Testis (tissue), 5 donors: ENCODE measurements at places on chromosomes 3 and 15.

DNA sequence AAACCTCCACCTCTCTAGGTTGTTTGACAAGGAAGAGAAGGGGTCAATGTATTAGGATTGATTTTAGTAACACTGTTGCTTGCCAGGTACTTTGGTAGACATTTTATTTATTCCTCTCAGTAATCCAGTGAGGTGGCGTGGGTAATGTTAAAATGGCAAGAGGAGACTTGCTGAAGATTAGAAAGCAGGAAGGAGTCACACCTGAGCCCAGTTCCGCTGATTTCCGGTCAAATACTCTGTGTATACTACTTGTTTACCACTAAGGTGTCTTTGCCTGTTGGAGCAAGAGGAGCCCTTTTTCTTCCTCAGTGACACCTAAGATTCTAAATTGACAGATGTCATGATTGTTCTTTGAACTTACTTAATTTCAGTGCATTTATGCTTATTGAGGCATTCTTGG lies 1.7 kb downstream of the OXNAD1 start:
- no peak for DNase-seq

- peak; percentile 40 for DNase-seq
These were observed 129.1 kb upstream of the SEMA6D start for GRCh38 chr15:47587940-47588802.

- DNase-seq: peak; percentile 10
These were observed 6.0 kb downstream of the HHATL start for GRCh38 chr3:42696356-42697288.

GRCh38 chr3:76554707-76555106 lies 485.2 kb upstream of the ROBO2 start:
- no peak for DNase-seq

DNA sequence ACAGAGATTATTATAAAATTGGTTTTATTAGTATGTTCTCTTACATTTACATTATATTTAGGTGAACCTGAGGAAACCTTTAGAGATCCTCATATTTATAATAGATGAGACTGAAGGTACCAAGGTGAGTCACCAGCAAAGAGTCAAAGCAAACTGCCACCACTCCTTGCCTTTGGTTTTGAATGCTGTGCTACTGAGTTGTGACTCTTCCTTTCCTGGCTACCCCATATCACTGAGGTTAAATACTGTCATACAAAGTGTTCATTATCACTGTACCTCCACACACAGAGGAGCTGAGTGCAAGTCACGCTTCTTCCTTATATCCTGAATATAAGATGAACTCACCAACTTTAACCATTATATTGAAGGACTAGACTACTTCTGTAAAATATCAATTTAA lies 168.2 kb downstream of the CBLB start:
- DNase-seq: no peak

DNA sequence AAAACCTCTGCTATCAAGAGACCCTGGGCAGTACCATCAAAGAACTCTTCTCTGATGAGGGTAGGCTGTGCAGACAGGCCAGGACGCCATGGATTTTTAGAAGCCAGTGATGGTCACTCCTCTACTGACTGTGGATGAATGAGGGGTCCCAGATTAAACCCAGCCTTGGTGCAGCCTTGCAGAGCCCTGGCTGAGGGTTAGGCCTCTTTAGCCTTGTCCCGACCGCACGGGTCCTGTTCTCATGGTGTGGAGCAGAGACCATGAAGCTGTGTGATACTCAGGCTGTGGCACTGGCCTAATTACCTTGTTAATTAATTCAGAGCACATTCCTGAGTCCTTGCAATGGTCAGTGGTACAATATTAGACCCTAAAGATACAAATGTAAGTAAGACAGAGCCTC lies 71.7 kb downstream of the FBN1 start:
- no peak for DNase-seq

DNA sequence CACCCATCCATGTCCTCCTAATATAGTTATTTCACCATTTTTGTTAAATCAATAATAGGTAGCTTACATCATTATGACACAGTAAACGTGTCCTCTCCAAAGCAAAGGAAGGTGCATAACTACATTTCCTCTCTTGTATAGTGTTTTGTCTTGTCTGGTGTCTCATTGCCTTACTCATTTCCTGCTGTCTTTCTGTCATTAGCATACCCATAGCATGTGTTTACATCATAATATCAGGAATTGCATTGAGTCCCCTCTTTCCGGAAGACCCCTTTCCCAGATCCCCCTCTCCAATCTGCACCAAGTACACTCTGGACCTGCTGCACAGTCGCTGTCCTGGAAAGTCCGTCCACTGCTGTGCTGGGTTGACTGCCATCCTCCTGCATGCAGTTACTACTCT lies 47.9 kb downstream of the SOX14 start:
- no peak for DNase-seq

- DNase-seq: no peak
These were observed 212.1 kb upstream of the P2RY1 start for GRCh38 chr3:152622811-152623167.

- no peak for DNase-seq
These were observed 1.9 kb downstream of the PCLAF start for GRCh38 chr15:64379216-64379960.

DNA sequence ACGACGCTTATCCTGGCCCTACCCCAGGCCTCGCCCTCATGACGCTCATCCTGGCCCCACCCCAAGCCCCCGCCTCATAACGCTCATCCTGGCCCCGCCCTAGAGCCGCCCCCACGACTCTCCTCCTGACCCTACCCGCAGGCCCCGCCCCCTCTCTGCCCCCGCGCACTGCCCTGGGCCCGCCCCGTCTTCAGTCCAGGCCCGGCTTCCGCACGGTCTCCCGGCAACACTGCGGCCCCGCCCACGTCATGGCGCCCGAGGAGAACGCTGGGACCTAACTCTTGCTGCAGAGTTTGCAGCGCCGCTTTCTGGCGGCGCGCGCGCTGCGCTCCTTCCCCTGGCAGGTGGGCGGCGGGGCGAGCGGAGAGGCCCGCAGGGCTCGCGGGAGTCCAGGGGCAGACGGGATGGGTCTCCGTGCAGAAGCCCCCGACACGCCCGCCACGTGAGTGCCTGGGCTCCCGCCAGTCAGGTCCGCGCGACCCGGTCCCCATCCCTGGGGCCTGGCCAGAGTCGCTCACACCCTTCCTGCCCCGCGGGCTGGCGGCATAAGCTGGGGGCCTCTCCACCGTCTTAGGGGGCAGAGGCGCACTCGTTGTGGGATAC lies 52.5 kb upstream of the ROPN1B start:
- DNase-seq: peak; percentile 98

DNA sequence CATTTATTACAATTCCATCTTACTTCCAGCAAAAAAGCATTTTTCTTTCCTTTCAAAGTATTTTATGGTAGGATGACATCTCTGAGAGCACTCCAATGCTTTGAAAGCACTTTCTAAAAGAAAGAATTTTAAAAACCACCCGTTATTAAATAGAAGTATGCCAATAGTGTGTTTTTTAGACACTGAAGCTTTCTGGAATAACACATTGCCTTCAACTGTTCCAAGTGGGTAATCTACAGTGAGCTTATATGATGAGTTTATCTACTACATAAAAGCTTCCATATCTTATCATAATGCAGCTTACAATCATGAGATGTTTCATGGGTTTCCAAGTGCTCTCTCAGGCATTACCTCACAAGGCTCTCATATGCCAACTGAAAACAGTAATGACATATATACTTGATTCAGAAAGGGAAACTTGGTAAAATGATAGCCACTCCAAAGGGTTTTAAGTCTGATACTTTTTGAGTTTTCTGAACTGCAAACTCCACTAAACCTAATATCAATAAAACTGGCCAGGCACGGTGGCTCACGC lies 14.1 kb downstream of the CMTM6 start:
- no peak for DNase-seq

DNA sequence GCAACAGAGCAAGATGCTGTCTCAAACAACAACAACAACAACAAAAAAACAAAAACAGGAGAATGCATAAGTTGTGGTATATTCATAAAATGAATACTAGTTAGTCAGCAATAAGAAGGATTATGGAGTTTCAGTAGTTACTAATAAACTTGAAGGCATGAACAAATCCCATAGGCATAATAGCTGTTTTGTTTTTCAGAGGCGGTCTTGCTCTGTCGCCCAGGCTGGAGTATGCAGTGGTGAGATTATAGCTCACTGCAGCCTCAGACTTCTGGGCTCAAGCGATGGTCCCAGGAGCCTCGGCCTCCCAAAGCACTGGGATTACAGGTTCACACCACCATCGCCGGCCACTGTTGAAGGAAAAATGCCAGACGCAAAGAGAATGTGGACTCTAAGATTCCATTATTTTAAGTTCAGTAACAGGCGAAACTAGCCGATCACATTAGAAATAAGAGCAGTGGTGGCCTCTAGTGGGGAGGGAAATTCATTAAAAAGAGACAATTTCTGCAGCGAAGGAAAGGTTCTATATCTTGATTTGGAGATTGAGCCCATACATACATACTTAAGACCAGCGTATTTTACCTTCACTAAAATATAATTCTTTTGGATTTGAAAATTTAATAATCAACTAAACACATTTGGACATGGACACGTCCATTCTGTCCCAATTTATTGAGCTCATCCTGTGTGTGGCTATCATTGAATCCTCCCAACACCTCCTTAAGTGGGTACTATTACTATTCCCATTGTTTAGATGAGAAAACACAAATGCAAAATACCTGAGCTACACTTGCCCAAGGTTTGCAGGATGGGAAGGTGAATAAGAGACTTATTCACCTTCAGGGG lies 27.4 kb upstream of the HDAC11 start:
- peak; percentile 57 for DNase-seq

DNA sequence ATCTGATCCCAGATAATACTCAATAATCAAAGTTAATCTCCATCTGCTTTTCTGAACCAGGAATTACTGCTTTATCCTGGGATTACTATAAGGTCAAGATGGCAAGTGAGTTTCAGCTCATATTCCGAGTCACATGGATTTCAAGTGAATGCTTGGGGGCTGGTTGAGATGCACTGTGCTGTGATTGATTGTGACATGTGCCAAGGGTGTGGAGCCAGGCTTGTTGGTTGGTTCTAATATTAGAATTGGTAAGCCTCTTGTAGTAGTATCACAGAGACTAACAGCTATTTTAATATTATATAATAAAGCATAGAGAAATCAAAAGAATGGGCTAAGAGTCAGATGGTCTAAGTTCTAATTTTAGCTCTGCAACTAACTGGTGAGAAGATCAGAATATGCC lies 74.2 kb upstream of the ICE2 start:
- DNase-seq: no peak

- no peak for DNase-seq
These were observed 436.9 kb downstream of the FOXP1 start for GRCh38 chr3:71146673-71147072.

GRCh38 chr3:150742679-150743078 lies 20.3 kb downstream of the SIAH2 start:
- no peak for DNase-seq

- DNase-seq: no peak
These were observed 2.0 kb downstream of the RSRC1 start for GRCh38 chr3:158111861-158112260.

DNA sequence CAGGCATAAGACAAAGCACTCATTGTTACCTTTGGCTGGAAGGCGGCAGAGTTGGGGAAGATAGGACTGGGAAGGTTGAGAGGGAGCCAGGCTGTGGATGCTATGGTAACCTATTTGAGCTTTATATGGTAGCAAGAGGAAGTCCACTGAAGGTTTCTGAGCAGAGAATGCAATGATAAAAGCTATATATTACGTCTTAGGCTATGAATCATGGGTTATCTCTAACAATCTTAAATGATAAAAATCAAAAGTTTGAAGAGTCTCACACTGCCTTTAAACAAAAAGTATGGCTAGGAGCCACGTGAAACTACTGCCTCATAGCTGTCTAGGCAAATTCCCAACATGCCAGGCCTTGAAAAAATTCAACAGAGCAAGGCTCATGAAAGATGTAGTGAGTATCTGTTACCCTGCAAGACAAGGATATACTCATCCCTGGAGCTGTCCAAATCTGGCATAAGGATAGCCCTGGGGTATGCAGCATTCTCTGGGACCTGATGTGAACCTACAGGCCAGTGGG lies 4.1 kb downstream of the P3H2 start:
- no peak for DNase-seq

- no peak for DNase-seq
These were observed 185.1 kb upstream of the AGTR1 start for GRCh38 chr3:148512648-148513047.

DNA sequence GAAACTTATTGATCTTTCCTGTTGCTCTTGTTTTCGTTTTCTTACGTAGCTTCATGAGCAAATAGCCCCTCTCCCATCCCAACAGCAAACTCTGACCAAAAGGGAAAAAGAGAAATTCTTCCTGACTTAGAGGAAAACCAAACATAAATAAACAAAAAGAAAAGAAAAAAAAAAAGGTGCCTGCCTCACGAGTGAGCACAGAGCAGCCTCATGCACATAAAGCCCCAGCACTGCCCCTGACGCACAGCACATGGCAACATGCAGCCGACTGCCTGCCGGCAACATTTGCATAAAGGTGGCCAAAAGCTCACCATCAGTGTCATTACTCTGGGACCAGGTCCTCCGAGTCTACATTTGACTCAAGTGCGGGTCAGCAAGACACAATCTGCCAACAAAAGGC lies 6.4 kb downstream of the POC1A start:
- no peak for DNase-seq

DNA sequence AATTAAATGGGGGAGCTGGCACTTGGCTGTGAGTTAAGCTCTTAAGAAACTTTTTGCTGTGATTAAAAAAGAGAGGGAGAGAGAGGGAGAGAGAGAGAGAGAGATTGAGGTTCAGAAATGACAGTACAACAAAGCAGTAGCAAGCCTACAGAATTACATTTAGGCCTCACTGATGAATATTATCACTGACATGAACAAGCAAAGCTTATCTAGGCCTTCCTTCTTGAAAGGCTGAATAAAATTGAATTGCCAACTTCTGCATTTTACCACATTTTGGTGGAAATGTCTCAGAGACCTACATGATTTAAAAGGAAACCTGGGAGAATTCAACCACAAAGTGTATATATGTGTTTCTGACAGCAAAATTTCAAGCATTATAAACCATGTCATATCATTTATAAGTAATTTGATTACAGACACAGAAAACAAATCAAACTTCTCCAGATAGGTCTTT lies 530.8 kb downstream of the SOX2 start:
- no peak for DNase-seq

GRCh38 chr3:121809249-121809648 lies 25.6 kb downstream of the IQCB1 start:
- no peak for DNase-seq

DNA sequence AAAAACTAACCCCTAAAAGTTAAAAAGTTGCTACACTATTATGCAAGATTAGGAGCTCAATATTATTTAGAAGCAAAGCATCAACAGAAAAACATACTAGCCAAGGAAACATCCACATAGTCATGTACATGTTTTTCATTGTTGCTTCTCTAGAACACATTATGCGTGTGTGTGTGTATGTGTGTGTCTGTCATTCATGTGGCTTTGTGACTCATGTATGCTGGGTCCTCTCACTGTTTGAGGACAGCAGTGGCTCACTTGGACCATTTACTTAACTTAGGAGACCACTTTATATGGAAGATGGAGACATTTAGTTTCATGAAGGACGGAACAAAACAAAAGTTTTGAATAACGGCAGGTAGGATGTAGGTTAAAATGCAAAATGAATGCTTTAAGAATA lies 219.4 kb upstream of the THBS1 start:
- no peak for DNase-seq
